CD4-positive, alpha-beta T cell treated with Interleukin-15 for 4 hours (primary cell): ENCODE measurements at places on chromosomes 7 and 10.

DNA sequence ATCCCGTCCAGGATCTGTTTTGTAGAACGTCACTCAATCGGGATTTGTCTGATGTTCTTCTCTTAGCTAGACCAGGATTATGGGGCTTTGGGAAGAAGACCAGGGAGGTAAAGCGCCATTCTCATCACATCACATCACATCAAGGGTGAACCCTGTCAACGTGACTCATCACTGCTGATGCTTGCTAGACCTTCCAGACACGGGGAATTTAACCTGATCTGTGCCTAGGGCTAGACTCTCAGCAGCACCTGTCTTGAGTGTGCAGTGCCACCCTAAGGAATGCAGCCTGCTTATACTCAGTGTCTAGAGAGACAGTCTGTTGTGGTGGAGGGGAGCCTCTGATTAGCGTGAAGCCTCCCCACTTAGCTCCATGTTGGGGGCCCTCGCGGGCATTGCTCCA is 678.6 kb upstream of the FOXK1 start:
- no peak for DNase-seq

GRCh38 chr10:117684672-117685211 is 142.2 kb downstream of the EMX2 start:
- DNase-seq = no peak

GRCh38 chr7:101488826-101489572 is 126.3 kb downstream of the COL26A1 start:
- DNase-seq = no peak

- DNase-seq = no peak
Measured at GRCh38 chr7:128121711-128122530, 90.7 kb upstream of the LRRC4 start.

- DNase-seq = no peak
Measured at GRCh38 chr7:94434042-94434441, 39.3 kb downstream of the COL1A2 start.
